Lower leg skin (tissue), 4 donors: ENCODE measurements at places on chromosomes 5 and 9.
A peak's percentile ranks its signal among the peaks of the same experiment; 100 is the strongest.

- no peak for DNase-seq
These were observed 626.4 kb upstream of the NUDT12 start for GRCh38 chr5:104189031-104189430.

DNA sequence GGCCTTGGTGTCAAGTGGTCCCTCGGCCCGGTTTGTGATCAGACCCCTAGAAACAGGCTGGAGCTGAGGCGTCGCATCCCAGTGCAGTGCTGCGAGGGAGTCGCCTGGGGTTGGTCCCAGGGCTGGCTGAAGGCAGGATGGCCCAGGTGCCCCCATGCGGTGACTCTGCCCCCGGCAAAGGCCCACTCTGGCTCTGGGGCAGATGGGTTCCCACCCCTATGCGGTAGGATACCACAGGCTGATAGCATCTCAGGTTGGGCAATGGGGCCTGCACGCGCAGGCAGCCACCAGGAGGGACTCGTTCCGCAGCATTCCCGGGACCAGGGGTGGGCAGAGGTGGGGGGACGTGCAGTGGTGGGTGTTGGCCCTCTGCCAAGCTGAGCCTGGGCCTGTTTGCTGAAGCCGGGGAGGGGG is 86.0 kb downstream of the RXRA start:
- DNase-seq: no peak

DNA sequence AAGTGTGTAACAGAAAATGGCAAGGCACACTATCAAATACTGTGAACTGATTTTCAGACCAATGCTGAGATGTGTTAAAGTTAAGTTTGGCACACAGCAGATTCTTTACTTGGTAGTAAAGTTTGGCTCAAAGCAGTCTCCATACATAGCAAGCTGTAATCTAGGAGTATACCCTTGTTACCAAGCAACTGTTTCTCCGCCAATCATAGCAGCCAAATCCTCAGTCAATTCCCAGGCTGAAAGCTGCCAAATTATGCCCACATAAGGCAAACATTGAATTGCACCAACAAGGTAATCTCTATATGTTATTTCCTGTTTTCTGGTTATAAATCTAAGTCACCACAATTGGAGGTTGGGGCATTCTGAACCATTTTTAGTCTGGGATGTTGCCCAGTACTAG is 345.7 kb downstream of the DEPDC1B start:
- DNase-seq: no peak

GRCh38 chr5:139482050-139482889 is at the start of gene STING1:
Gene STING1, minus strand, starts transcription at chr5:139482758. Its CDS starts 1,054 bp downstream, at chr5:139481704.
- peak; percentile 97 for DNase-seq

- no peak for DNase-seq
These were observed 503.9 kb downstream of the RASEF start for GRCh38 chr9:82558855-82559630.

- DNase-seq: no peak
These were observed 7.1 kb upstream of the KLF9 start for GRCh38 chr9:70421272-70422180.

DNA sequence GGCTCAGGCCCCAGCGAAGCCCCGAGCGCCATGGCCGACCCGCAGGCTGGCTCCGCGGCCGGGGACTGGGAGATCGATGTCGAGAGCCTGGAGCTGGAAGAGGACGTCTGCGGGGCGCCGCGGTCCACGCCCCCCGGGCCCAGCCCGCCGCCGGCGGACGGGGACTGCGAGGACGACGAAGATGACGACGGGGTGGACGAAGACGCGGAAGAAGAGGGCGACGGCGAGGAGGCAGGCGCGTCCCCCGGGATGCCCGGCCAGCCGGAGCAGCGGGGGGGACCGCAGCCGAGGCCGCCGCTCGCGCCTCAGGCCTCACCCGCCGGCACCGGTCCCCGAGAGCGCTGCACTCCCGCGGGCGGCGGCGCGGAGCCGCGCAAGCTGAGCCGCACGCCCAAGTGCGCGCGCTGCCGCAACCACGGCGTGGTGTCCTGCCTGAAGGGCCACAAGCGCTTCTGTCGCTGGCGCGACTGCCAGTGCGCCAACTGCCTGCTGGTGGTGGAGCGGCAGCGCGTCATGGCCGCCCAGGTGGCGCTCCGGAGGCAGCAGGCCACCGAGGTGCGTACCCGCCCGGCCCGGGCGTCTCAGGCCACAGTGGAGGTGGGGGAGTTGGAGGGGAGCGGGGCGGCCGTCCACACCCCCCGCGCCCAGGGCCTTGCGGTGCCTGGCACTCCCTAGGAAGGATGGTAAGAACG is 1.6 kb downstream of the DMRT2 start:
- no peak for DNase-seq
